Activated T-cell treated with anti-CD3 and anti-CD28 coated beads, Interleukin-2, amount 50 U/mL, for 72 hours (primary cell): ENCODE measurements at places on chromosomes 12 and 14. TPM values are rescaled to one million over a fixed set of nuclear protein-coding genes. Genes with fewer than 3 reads are reported as not detected.

CCDC88C gene
- 111 TPM for total RNA-seq

LRR1 gene
- total RNA-seq = 44.1 TPM

- peaks cover 61% of the 10 kb centered on the region for H3K4me1 ChIP-seq
- peak overlapping the region; percentile 73 for H3K4me3 ChIP-seq
- H3K27ac ChIP-seq = peak overlapping the region; percentile 4
- peaks cover 3% of the 10 kb centered on the region for H3K36me3 ChIP-seq
- DNase-seq = peak; percentile 88
Observed at GRCh38 chr12:51368640-51369517, 22.3 kb downstream of the GALNT6 start.

DNA sequence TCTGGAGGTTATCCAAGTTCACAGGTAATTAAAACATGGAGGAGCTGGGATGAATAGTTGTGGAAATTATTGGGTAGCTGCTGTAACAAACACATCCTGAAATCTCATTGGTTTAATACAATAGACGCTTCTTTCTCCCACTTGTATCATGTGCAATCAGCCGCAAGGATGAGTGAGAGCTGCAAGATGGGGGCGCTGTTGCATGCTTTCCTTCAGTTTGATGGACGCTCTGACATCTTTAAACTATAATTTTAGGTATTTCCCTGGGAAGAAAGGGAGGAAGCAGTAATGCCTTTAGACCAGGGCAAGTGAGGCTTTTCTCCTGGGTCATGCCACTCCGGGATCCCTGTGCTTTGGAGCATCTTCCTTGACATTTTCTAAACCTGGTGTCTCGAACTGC lies 178.7 kb downstream of the PAWR start:
- no peak overlapping the region for H3K27ac ChIP-seq
- no peak for DNase-seq
- H3K4me3 ChIP-seq = no peak overlapping the region
- H3K27me3 ChIP-seq = no peaks in the 10 kb centered on the region
- H3K36me3 ChIP-seq = peaks cover 8% of the 10 kb centered on the region
